ENCODE measurements at places on chromosomes 2 and 18.

- no peak for DNase-seq
Measured at GRCh38 chr2:102046135-102046986, 54.6 kb downstream of the IL1R2 start.

DNA sequence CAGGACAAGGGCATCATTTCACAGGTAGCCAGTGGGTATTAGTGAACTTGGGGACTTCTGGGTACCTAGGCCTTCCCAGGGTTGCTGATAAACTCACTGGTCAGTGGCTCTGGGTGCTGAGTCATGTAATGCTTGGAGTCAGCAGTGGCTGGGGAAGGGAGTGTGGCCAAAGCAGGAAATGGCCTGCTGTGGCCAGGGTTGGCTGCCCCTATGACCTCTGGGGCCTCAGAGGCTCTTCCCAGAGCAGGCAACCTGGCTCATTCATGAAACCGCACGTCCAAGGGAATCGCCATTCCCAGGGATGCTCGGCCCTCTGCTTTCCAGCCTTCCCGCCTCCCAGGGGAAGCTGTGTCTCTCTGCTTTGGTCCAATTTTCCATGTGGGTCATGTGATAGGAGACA is 294.9 kb downstream of the DYSF start:
- DNase-seq, result no peak

DNA sequence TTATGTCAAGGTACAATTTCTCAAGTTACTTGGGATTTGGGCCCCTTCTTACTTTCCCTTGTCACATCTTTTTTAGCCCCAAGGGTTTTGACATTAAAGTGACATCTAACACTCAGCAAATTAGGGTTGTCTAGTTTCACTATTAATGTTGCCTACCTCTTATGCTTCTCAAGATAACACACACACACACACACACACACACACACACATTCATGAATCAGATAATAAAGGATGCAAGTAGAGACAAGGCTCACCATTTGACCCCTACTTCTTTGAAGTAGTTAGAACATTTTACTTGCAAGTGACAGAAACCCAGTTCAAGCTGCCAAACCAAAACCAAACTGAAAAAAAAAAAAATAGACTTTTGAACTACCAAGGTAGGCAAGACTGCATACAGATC is 138.8 kb downstream of the TRIB2 start:
- no peak for DNase-seq

DNA sequence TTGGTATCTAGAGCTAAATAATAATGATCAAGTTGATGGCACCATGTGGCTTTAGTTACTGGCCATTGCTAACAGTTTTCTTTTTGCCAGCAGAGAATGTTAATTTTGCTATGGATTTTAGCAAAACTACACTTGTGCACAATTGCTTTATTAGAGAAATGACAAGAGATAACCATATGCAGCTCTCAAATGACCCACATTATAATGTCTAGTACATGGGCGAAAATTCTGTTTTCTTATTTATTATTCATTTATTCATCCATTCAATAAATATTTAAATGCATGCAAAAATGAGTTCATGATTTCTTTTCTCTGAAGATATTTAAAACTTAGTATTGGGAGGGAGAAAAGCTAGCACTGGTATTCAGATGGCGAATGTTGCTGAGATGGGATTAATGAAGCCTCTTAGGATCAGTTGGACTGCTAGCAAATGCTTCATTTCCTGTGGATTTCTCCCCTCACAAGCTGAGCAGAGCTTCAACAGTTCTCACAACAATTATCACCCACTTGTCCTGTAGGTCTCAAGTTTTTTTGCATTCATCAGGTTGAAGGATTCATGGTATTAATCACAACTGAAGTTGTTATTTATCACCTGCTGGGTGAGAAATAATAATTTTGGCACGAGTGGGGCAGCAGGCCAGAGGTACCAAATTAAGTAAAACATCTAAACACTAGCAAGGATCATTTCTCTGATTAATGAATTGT is 95.2 kb downstream of the MTX2 start:
- no peak for DNase-seq

- no peak for DNase-seq
Measured at GRCh38 chr18:44602845-44603244, 77.8 kb upstream of the SETBP1 start.

- DNase-seq, result no peak
Measured at GRCh38 chr2:23585273-23586170, 200.5 kb downstream of the KLHL29 start.

DNA sequence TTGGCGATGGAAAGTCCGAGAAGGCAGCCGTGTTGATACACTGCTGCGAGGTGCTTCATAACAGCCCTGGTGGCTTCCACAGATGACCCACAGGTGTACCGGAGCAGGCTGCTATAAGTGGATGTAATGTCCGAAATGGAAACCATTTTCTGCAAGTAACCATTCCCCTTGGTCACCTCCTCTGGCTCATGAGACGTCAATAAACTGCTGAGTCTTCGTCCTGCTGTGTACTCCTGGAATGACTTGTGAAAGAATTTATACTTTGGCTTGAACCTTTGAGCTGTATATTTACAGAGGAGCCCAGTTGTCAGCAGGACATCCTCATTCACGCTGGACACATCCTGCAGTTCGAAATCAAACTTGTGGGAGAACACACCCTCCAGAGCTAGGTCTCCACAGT is 14.4 kb downstream of the NLRC4 start:
- no peak for DNase-seq

DNA sequence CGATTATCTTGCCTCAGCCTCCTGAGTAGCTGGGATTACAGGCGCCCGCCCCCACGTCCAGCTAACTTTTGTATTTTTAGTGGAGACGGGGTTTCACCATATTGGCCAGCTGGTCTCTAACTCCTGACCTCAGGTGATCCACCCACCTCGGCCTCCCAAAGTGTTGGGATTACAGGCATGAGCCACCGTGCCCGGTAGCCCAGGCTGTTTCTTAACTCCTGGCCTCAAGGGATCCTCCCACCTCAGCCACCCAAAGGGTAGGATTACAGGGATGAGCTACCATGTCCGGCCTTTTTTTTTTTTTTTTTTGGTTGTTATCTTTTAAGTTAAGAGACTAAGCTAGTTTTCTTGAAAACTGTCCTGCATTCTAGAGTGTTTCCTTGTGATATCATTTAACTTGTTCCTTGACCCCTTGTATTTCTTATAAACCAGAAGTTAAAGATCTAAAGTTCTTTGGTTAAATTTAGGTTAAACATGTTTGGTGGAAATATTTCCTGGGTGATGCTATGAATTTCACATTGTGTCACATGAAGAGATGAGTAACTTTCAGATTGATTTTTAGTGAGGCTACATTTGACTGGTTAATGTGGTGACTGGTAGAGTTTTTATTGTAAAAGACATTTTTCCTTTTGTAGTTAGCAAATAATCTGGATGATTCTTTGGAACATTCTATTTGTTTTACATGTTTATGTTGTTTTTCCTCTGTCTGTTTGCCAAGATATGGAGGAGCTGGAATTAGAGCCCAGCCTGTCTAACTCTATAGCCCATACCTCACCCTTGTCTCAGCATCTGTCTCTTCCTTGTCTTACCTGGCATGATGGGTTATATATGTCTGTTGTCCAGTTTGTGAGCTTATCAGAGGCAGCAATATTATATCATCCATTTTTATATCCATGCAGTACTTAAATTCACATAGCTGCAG is 5.2 kb downstream of the NCAPH start:
- no peak for DNase-seq

DNA sequence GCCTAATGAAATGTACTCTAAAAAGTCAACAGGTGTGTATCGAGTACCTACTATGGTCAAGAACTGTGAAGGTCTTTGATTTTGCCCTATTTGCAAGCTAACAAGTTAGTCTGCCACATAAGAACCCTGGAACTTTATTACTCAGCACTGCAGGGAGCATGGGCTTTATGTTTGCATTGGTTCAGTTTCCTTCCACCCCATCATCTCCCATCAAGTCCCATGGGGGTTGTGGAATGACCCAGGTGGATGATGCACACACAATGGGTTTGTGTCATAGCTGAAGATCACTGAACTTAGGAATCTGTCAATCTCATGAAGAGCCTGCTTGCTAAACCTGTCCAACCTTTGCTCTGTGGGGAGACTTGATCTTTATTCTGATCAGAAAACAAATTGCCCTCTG is 265.5 kb downstream of the RPRM start:
- no peak for DNase-seq

DNA sequence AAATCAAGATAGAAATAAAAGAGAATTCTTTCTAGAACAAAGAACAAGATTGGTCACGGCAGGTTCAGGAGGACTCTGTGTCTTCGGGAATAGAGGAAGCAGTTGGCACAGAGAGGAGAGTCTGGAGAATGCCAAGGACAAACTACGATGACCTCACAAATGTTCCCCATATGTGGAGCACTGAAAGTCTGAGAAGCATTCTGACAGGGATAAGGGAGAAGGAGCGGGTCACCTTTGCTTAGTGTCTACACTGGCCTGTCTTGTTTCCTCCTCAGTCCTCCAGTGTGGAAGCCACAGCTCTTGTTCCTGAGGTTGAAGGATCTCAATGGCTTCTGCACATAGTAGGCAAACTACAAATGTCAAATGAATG is 338.8 kb downstream of the MYCN start:
- DNase-seq, result no peak

DNA sequence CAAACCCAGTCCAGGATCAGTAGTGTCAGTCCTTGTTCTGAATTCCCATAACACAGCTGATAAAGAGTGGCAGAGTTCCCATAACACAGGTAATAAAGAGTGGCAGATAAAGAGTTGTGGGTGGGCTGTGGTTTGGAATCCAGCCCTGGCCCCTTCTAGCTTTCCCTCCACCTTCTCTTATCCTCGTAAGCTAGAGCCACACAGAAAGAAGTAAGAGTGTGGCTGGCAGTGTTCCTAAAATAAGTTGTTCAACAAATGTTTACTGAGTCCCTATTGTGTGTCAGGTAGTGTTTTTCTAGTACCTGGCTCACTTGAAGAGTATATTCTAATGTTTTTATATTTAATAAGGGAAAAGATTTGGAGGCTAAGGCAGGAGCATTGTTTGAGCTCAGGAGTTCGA is 65.0 kb upstream of the BCL2L11 start:
- no peak for DNase-seq

- peak; percentile 4 for DNase-seq
Measured at GRCh38 chr18:34787931-34788532, 77.9 kb downstream of the DTNA start.

- no peak for DNase-seq
Measured at GRCh38 chr2:23599006-23599405, 214.0 kb downstream of the KLHL29 start.

- DNase-seq, result no peak
Measured at GRCh38 chr2:85963068-85963467, 74.3 kb upstream of the ST3GAL5 start.

- no peak for DNase-seq
Measured at GRCh38 chr2:159144776-159145614, 141.5 kb downstream of the WDSUB1 start.

- DNase-seq, result no peak
Measured at GRCh38 chr2:158893026-158893425, 75.4 kb upstream of the TANC1 start.

DNA sequence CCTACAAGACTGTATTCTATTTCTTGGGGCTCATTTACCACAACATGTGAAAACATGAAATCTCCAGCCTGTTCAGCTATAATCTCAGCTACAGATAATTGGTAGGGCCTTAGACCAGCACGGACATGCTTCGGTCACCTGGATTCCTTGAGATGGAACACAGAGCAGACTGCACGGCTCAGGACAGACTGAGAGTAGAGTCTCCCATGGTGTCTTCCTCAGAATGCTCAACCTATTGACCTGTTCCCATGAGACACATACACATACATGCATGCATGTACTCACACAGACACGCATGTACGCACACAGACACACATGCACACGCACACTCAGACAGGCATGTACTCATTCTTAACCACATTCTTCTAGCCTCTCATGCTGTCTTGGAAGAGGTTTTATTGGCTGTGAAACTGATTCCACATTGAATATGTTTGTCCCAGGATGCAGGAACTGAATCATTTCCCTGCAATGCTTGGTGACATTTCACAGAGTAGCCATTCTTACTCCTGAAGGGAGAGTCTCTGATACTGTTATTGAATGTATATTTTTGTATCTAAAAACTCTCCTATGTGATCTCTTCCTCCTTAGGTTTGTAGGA is 23.5 kb upstream of the BZW1 start:
- no peak for DNase-seq

DNA sequence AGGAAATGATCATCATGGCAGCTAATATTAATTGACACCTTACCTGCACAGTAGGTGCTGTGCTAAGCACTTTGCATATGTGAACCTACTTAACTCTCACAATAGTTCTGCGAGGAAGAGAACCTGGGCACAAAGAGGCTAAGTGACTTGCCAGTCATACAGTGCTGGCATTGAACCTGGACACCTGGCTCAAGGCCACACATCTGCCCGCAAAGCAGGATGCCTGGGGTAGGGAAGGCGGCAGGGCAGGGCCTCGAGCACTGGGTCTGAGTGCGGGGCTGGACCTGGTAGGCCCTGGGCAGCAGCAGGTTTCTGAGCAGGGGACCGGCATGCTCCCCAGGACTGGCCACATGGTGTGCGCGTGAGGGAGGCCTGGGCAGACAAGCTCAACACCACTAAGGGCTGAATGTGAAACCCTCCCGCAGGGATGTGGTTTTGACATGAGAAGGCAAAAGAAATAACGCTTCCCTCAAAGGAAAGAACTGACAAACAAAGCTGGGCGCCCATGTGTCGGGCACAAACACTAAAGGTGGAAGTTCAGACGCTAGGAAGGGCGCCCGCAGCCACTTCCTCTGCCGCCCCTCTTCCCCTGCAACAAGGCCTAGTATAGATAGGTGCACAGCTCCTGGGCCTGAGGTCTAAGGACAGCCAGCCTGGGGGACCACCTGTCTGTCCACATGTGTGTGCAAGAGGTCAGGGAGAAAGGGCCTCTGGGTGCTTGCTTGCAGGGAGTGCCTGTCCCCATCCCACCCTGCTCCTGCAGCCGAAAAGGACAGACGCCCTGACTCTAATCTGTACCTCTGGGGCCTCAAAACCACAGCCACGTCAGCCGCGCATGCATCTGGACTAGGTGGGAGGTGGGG is 92.5 kb downstream of the ZFP36L2 start:
- DNase-seq, result peak; percentile 79

DNA sequence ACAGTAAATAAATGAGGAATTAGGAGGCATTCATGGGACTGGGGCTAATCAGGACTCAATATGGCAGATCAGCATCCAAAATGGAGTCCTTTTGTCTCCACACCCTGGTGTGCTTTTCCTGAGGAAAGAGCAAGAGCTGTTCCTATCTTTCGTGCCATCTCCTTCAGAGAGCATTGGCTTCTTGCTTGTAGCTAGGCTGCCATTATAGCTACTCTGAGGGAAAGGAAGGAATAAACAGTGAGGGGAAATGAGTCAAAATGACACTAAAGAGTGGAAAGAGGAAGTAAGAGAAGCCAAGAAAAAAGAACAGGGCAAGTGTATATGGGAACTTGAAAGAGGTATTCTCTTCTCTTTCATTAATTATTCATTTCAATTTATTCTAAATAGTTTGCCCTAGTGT is 8.4 kb upstream of the NMI start:
- no peak for DNase-seq

Measured in stimulated activated CD4-positive, alpha-beta T cell treated with anti-CD3 and anti-CD28 coated beads, Interleukin-1b, Interleukin-23, amount 100 ng/mL, for 48 hours (primary cell).